Activated naive CD4-positive, alpha-beta T cell treated with anti-CD3 and anti-CD28 coated beads, Interleukin-2, amount 50 U/mL, for 16 hours (primary cell): ENCODE measurements at places on chromosomes 16 and 17.

- DNase-seq: no peak
Measured at GRCh38 chr17:75335315-75335714, 46.1 kb upstream of the SLC25A19 start.

GRCh38 chr16:50219402-50219975 is 46.9 kb upstream of the ADCY7 start:
- DNase-seq: no peak

DNA sequence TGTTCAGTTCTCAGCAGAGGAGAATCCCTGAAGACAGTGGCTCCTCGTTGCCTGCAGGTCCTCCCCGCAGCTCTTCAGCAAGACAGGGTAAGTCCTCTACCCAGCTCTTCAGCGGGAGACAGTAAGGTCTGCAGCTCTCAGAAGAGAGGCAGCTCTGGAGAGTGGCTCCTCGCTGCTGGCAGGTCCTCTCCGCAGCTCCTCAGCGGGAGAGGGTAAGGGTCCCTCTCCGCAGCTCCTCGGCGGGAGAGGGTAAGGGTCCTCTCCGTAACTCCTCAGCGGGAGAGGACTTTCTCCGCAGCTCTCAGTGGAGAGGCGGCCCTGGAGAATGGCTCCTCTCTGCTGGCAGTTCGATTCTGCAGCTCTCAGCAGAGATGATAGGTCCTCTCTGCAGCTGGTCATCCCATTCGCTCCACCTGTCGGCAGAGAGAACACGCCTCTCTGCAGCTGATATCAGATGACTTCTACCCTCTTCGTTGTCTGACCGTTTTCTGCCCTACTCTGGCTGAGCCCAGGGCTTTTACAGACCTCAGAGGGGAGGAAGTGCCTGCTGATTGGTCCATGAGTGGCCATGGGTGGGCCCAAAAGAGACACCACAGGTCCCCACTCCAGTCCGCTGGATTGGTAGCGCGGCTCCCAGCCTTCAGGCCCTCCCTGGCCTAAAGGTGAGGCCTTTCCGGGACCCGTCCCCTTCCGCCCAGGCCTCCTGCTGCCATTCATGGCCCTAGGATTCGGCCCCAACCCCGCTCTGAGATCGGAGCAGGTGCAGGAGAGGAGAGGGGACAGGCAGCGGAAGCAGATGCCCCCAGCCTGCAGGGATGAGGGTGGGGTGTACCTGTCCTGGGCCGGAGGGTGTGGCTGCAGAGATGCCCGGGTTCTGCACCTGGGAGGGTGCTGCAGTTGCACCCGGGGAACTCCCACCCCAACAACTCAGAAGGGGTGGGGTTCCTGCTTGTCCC is 11.9 kb upstream of the SHCBP1 start:
- no peak for DNase-seq

DNA sequence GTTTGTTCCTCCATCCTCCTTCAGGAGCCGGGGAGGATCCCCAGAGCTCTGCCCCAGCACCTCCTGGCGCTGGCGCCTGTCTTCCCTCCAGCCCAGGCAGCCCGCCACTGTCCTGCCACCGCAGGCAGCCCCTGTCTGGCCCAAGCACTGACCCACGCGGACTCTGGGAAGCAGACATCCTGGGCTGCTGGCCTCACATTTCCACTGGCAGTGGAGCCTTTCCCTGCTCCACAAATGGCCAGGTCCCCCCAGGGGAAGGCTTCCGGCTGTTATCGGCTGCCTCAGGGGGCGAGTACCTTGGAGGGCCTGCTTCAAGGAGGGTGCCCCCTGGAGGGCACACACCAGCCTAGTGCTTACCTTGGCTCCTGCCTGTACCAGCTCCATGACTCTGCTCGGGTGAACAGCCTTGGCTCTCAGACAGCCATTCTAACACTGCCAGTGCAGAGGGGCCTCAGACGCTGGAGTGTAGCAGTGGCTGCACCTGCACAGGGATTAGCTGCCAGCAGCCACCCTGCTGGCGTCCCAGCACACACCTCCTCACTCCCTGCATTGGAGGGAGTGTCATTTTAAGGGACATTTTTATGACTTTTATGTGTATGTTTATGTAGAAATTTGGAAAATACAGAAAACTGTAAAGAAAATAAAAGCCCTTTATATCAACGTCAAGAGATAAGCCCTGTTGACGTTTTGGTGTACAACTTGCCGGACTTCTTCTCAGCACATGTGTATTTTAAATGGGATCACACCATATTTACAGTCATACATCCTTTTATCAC is 21.0 kb downstream of the ACE start:
- no peak for DNase-seq

- DNase-seq: no peak
Measured at GRCh38 chr16:54237-54581, 581 bp downstream of the SNRNP25 start.

- no peak for DNase-seq
Measured at GRCh38 chr16:81259916-81260315, 21.4 kb downstream of the BCO1 start.

GRCh38 chr16:27108051-27108770 is 41.5 kb downstream of the C16orf82 start:
- DNase-seq: no peak

- no peak for DNase-seq
Measured at GRCh38 chr16:85113913-85114312, 1.6 kb upstream of the CIBAR2 start.

GRCh38 chr16:85067024-85067423 is 39.4 kb downstream of the KIAA0513 start:
- DNase-seq: no peak

DNA sequence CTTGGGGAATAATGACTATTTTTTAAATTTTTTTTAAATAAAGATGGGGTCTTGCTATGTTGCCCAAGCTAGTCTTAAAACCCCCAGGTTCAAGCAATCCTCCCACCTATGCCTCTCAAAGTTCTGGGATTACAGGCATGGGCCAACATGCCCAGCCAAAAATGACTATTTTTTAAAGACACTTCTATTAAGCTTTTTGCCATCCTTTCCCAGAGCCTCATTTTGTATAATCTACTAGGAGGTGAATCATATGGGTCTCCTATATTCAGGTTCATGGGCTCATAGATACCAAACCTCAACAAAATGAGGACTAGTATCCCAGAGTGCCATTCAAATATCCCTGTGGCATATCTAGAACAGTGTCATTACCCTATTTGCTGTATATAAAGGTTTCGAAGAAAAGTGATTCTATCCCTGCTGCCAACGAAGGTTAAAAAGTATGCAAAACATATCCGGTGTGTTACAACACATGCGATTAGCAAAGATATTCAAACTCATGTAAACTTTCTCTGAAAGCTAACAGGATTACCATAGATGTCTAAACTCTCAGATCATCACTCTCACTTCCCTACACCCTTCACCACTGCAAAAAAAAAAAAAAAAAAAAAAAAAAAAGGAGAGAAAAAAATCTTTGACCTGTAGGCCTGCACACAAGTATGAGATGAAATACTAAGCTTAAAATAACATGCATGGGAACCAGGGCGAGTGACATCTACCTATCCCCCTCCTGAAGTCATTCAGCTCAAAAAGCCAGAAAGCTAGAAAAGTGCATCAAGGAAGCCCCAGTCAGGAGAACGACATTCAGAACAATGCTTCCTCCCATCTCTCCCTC is 23.5 kb downstream of the XPO6 start:
- DNase-seq: no peak

DNA sequence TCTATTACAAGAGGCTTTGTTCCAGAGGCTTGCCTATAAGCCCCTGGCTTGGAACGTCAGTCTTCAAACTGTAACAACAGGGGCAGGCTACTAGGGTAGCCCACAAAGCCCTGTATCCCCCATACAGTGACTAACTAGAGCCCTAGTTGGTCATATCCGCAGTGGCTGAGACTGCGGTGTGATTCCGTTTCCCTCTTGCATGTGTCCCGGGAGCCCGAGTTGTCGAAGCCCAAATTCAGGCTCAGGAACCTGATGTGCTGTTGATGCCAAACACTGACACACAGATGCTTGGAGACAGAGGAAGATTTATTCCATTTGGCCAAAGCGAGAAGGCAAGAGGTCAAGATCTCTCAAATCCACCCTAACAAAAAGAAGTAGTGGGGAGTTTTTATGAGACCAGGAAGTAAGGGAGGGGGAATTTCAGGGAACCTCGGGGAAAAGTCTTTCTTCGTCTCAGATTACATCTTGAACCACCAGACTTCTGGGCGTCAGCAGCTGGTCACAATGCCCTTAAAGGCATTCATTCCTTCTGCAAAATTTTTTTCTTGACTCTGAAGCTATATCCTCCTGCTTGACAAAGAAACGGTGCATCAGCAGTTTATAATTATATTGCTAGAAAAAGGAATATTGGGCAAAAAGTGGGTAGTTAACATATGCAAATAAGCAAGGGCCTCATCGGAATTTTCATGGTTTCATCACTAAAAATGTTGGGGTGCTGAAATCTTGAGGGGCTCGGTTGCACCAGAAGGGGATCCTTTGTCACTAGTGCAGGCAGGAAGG is 879 bp downstream of the SLFN5 start:
- peak; percentile 40 for DNase-seq

DNA sequence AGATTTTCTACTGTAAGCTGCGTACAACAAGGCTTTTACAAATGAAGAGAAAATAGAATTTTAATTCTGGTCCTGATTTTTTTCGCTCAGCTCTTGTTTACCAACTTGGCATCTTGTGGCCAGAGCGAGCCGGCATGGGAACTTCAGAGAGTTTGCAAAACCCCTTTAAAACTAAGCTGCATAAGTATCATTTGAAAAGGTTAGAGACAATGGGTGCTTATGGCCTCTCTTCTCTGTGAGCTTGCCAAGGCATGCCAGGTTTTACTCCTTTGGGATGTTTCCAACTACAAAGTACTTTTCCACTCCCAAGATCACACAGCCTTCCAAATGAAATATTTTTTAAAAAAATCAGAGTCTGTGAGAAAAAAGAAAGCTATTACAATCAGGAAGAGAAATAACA is 62.4 kb upstream of the FA2H start:
- DNase-seq: no peak

DNA sequence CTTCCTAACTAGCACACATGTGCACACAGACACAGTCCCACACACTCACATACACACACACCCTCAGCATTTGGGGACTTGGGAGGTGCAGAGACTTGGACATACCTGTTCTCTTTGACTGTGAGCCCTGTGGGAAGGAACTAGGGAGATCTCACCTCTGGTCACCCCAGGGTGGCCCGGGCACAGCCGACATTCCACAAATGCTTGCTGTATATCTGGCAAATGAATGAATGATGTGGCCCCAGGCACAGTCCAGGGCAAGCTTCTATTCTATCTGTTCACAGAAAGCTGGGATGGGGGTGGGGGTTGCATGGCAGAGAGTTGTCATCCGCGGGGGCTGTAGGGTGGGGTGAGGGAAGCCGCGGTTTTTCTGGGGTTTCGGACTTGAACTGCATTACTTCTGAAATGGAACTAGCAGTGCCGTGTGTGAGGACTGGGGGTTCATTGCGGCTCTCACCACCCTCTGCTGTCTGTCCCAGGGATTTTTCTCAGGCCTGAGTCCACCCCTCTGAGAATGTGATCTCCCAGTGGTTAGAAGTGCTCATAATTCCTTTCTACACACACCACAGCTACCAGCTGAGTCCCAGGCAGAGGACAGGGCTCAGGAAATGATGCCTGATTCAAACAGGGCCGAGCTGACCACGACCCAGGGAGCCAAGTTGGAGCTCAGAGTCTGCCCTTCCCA is 3.3 kb upstream of the RIPOR1 start:
- DNase-seq: no peak

DNA sequence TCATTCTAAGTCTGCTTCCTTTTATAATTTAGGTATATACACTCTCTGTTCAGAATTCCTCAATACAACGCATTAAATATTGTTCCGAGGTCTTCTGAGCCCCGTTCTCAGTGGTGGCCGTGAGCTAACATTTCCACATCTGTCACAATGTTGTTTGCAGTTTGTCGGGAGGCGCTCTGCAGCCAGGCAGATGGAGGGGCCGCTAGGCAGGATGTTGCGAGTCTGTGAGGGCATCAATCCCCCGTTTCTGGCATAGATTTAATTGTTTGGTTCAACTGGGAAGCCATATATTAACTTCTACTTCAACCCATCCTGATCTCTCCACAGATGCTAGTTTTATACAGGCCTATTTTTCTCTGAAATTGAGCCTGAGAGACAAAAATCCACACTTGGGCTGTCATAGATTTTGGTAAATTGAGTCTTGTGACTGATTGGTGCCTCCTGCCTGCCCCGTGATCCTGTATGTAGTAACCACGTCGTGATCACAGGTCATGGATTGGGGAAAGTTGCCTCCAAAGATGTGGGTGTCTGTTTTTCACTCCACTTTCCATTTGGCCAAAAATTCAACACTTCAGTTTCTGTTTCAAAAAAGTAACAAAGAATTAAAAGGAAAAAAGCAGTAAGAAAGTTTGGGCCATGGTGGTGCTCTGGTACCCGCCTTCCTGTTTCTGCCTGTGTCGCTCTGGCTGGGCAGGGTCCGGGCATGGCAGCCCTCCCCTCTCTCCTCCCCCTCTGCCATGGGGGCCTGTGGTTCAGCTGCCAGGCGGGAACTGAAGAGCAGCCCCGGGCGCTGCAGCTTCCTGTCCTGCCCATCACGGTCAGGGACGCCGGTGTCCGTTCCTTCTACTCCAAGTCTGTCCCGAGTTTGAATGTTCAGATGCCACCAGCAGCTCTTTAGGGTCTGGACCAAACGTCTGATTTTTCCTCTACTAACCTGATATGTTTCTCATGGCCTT is 41.5 kb downstream of the RPTOR start:
- no peak for DNase-seq

DNA sequence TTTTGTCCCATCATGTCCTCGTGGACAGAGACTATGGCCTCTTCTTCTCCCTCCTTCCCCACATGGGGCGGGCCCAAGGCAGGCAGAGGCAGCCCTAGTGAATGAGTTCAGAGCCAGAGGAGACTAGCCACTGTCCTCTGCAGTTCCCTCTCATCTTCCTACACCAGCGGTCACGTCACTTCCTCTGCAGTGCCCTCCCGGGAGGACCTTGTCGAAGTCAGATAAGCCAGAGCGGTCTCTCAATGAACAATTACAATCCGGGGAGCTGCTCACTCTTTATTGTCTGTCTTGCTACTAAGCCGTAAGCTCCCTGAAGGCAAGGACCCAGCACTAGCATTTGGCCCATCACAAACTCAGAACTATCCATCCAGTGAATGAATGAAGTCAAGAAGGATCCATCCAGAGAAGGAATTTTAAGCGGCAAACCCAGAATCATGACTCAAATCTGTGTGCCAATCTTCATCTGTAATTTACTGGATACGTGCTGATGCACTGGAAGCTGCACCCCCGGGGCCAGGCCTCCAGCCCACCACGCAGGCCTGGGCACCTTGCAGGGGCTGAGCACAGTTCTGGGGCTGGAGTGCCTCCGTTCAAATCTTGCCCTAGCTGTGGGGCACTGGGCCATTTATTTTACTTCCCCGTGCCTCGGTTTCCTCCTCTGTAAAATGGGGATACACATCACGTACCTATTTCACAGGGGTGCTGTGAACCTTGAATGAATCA is 18.1 kb downstream of the ZNF423 start:
- no peak for DNase-seq

- DNase-seq: peak; percentile 13
Measured at GRCh38 chr16:26665166-26665939, 401.4 kb upstream of the C16orf82 start.

GRCh38 chr16:55118701-55119260 is 188.1 kb downstream of the IRX5 start:
- no peak for DNase-seq
